NCI-H446 (cell line): ENCODE measurements at places on chromosomes 4 and X.

DNA sequence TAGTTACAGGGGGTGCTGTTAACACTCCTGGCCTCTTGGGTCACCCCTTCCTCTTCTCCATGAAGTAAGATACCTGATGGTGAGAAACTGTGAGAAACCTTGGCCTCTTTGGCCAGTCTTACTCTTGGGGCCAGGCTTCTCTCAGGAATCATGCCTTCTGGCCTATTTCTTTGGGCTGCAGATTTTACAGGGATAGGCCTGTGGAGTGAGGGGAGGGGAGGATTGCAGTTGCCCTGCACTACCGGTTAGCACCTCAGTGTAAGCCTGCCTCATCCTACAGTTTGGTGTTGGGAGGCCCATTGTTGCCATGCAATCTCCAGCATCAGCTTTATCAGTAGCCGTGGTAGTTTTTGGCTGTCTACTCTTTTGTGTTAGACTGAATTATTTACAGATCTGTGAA is 7.6 kb upstream of the PGRMC2 start:
- DNase-seq, result no peak

GRCh38 chr4:121306931-121307330 is 73.9 kb downstream of the QRFPR start:
- no peak for DNase-seq

- DNase-seq, result peak; percentile 52
Observed at GRCh38 chrX:41085512-41085877, 250 bp downstream of the USP9X start.

- DNase-seq, result no peak
Observed at GRCh38 chr4:620851-621261, 4.5 kb upstream of the PDE6B start.

DNA sequence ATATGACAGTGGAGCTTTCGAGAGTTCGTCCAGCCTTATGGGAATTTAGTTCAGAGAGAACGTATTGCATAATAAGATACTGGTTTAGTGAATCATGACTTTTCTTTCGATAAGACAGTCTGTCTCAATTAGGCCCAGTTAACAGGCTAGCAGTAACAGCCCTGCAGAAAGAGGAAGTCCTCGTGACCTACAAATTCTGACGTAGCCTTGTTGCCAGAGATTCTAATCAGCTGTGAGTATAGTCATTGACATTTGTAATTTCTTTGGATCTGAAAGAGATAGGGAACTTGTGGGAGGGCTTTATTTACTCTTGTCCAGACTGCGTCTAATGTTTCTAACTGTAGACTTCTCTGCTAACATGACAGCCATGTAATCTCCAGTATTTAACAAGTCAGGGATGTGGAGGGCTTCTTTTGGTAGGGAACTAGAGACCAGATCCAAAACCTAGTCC is 15.8 kb downstream of the ART3 start:
- no peak for DNase-seq

DNA sequence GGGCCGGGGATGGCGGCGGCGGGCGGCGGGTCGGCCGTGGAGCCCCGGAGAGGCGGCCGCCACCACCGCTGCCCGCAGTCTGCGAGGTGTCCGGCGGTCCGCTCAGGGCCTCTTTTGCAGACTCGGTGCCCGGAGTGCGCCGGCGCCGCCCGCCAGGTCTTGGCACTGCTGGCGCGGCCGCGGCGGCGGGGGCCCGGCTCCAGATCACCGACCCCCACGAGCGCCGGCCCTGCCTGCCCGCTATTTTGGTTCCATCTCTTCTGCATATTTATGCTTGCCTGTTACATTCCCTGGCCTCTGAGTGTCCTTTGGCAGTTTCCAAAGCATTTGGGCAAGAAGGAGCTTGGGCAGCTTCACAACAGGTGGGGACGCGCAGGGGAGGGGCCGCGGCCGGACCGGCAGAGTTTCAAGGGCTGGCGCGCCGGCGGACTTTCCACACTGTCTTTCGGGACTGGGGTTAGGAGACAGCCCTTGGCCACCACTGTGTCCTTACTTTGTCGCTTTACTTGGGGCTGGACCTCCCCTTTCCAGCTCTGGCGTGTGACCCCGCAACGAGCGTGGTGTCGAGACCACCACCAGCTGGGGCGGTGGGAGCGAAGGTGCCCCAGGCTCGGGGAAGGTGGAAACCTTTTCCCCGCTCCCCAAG is 668 bp upstream of the TAPT1 start:
- DNase-seq, result no peak

DNA sequence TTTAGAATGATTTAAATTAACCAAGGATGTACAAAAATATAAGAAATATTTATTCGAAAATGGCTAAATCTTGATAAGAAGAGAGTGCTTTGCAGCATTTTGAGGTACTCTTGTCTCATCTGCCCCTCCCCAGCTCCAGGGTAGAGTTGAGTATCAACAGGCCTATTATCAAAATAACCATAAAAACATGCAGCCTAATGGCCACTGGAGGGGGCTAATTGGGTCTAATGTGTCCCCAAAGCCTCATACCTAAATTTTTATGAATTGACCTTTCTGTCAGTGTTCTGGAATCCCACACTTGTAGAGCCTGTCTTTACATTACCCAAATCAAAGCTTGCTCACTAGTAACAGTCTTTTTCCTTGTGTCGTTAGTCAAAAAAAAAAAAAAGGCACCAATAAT is 544.9 kb upstream of the CPXCR1 start:
- no peak for DNase-seq

DNA sequence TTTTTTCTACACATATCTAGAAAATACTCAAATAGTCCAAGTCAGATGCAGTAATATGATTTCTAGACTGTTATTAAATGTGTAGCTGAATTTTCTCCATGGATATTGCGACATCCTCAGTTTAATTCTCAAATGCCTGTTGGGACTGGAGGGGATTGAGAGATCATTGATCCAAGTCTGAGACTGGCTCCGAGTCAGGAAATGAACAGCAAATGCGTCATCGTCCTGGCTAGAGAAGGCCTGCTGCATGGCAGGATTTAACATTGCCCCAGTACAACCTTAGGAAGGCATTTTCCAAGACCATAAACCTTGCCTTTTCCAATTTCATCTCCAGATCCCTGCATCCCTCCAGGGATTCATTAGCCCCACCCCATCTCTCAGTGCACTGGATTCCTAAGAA is 56.6 kb upstream of the SLC6A14 start:
- DNase-seq, result no peak

- no peak for DNase-seq
Observed at GRCh38 chr4:5409972-5410618, 298.3 kb downstream of the EVC2 start.

DNA sequence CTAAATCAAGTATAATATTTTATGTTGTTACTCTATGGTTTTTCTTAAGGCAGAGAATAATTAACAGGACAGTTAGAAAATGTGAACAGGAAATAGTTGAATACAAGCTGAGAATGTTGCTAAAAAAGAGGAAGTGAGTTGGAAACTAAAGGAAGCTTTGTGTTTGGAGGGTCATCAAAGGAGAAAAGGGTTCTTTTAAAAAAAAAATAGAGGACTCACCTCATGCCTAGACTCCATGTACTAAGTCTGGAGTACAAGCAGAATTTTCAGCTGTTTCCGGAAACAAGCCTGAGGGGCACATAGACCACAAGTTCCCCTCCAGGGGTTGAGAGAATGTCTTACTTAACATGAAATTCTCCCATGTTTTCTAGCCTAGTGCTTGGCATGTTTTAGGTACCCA is 20.1 kb upstream of the MAP7D3 start:
- DNase-seq, result no peak

DNA sequence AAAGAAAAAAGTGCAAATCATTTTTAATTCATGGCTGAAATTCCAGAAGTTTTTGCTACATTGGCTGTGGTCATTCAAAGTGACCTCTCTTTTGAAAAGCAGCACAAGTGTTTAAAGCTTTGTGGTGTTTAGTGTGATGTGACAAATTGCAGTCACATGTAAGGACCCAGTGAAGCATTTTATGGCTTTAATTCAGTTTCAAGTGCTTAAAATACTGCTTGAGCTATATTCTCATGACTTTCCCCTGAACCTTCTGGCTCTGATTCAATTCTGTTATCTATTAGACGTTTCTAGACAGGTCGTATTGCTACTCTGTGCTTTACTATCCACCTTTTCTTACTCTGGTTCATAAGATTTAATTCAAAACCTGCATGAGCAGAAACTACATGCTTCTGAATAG is 105.8 kb downstream of the FAT4 start:
- no peak for DNase-seq

- DNase-seq, result no peak
Observed at GRCh38 chr4:185730849-185731608, 81.0 kb downstream of the SORBS2 start.

GRCh38 chr4:47213971-47214370 is 182.6 kb downstream of the GABRB1 start:
- DNase-seq, result no peak

DNA sequence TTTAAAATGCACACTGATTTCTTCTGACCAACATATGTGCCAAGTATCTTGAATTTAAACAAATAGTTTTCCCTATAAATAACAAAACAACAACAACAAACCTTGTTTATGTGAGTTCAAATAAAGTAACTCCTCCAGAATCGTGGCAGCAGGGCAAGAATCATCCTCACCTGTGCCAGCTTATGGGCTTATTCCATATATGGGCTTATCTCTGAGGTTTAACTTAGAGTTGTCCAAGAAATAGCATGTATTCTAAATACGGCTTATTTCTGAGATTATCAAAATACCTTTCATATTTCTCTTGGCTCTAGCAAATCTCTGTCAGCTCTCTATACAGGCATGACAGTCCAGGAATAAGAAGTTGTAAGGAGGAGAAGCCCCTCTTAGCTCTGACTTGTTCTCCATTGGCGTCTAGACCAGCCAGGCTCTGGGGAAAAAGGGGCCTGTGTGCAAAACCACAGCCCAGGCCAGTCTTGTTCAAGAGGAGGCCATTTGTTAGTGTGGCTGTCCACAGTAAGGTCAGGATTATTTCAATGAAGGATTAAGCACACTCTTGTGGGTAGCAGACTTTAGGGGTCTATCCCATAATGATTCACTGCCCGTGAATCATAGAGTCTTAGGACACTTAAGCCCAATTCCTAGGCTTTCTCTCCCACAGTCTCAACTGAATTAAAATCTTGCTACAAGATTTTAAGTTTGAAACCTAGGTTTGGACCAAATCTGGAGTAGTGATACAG is 63.2 kb downstream of the FRAS1 start:
- no peak for DNase-seq
